Activated T-cell treated with anti-CD3 and anti-CD28 coated beads for 24 hours (primary cell): ENCODE measurements at places on chromosomes 2 and 18.
A peak's percentile ranks its signal among the peaks of the same experiment; 100 is the strongest.

DNA sequence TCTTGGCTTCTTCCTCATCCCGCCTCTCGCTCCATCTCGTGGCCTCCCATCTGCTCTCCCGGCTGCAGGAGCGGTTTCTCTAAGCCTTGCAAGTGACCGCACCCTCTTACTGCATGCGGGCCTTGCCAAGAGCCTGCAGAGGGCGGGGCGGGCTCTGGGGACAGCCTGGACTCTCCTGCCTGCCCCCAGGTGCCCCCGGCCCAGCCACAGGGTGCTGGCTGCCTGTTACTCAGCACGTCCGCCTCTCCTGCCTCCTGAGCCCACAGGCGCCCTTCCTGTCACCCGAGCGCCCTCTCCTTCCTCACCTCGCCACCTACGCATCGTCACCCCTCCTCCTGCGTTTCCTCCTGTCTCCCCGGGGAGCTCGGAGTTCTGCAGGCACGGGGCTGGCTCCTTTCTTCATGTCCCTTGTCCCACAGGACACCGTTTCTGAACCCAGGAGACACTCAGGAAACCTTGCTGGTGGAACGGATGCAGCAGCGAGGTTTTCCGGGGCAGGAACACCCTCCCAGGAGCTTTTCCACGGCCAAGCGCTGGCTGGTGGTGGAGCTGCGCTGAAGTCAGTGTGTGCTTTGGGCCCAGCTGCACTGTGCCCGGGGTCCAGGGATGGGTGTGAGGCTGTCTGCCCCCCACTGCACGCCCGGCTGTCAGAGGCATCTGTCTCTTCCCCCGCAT lies 28.5 kb downstream of the HPCAL1 start:
- DNase-seq, result peak; percentile 58

DNA sequence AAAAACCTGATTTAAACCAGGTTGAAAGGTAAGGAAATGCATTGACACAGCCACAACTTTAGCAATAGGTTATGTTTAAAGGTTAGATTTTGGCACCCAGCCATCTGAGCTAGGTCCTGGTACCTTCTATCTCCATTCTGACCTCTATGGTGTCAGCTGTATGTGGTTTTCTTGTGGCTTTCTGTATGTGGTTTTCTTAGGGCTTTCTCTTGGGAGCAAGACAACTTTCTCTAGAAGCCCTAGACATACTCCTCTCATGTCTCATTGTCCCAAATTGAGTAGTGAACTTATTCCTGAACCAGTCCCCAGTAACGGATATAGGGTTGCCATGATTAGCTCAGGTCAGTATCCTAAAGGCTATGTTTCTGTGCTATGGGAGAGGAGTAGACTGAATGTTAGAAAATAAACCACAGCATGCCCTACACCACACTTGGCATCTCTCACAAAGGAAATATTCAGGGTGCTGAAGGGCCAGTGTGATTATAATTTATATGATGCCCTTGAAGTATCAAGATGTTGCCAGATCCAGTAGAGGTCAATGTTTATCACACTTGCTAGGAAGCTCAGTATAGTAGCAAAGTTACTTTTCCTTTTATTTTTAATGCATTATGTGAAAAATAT lies 176.1 kb downstream of the CAPN13 start:
- no peak for DNase-seq

- DNase-seq, result no peak
Measured at GRCh38 chr2:201432621-201433393, 18.5 kb downstream of the TRAK2 start.

DNA sequence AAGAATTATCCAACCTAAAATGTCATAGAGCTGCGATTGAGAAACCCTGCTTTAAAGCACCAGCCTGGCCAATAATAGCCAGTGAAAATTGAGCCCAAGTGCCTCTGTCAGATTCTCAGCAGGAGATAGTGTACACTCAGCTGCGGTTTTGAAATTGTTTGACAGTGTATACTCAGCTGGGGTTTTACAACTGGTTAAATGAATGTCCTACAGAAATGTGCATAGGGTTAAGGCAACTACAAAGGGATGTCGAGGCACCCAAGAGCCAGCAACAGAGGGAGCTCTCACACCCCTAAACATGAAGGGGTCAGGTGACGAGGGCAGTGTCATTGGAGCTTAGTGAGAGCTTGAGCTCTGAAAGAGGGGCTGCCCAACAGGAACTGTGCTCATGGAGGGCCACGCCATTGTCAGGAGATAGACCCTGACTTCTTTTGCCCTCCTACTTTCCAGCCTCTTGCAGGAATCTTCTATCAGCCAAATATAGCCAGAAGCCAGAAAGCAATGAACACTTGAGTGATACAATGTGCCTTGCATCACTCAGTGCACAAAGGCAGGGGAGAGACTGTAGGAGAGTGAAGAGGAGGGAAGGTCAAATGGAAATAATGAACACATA lies 15.1 kb downstream of the ACTG2 start:
- peak; percentile 46 for DNase-seq

DNA sequence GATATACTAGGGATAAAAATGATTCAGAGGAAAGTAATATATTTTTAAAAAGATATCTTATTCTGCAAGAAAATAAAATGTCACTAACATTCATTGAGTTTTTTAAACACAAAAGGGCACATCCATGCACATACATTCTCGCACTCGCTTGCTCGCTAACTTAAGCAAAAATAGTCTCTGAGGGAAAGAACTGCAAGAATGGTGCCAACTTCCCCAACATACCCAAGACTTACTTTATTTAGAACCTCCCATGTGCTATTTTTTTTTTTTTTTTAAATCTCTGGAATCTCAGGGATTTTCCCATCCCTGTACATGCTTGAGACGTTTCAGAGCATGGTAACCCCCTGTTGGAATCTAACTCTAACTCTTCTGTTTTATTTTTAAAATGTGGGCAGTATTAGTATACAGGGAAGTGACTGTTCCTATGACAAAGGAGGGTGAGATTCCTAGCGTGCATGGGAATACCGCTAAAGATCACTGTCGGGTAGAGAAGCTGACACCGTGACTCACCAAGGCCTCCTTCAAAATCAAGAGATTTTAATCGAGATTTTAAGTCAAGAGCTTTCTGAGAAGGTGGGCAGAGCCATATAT lies 187.9 kb upstream of the ZEB2 start:
- no peak for DNase-seq

GRCh38 chr2:131426727-131427126 lies 49.2 kb upstream of the TUBA3D start:
- DNase-seq, result no peak

DNA sequence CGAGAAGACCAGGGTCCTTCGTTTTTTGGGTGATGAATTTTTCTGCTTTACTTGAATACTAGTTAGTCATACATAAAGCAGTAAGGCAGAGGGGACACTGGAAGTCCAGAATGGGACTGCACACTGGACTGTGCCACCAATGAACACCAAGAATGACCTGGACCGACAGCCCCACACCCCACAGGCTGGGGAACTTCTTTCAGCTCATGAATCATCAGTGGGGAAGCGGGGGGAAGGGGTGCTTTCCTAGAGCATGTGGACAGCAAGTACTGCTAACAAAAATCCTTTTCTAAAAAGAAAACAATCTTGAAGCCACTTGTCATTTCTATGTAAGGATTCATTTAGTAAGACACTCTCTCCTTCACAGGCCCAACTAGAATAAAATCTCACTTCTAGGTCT lies 86.0 kb downstream of the DTNB start:
- no peak for DNase-seq

GRCh38 chr18:49738721-49739120 lies 74.6 kb downstream of the ACAA2 start:
- DNase-seq, result no peak

GRCh38 chr2:40372283-40372985 lies 79.5 kb downstream of the SLC8A1 start:
- no peak for DNase-seq

DNA sequence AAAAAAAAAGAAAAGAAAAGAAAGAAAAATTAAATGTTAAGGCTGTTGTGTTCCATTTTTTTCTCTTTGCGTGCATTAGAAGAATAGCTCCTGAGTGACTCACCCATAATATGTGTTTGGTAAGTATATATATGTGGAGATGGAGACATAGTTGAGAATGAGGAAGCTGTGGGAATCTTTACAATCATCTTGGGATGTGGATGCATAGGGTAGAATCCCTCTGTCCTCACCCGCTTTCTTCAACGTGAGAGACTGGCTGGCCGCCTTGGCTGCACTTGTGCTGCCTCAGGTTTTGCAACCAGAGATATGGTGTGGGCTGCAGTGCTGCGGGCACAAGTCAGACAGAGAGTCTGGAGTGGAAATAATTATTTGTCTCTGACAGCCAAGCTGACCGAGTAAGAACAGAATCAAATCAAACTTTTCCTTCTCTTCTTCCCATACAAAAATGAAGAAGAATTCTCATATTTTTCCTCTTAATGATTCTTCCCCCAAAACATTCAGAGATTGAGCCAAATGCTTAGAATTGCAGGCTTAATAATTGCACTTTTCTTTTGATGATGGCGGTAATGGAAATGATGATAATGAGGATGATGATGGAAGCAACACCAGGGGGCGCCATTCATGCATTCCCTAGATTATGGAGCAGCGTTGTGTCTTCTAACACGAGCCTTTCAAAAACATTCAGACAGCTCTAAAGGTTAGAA lies 48.5 kb downstream of the SERPINB7 start:
- peak; percentile 5 for DNase-seq

- DNase-seq, result no peak
Measured at GRCh38 chr18:75110846-75111415, 98.0 kb downstream of the PTGR3 start.

DNA sequence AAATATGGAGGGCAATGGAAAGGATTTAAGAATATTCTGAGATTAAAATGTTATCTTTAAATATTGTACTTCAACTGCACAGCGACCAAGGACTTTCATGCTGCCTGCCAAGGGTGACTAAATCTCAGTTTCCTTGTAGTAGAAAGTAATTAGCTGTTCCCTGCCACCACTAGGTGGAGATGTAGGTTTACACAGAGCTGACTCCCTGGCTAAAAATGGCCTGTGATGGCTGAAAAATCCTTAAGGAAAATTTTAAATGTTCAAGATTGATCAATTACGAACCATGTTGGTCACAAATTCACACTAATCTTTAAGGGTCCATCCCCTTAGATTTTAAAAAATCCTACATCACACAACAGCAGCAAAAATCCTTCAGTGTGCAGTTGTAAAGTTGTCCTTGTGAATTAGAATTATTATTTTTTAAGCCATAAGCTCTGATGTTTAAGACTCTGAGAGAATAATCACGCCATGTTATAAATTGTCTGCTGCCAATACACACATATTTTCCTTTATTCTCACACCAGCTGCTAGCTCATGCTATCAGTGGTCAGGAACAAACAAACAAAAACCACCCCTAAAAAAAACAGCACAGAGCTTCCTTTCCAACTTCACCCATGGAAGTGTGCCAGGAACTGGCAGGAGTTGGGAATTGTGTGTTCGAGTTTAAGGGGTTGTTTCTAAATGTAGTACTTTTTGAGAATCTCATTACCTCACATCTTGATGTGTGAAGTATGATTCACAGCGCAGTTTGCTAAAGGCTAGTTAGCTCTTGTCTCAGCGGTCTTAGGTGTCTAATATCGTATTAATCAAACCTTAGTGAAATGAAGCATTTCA lies 399.8 kb downstream of the TMEM182 start:
- no peak for DNase-seq

DNA sequence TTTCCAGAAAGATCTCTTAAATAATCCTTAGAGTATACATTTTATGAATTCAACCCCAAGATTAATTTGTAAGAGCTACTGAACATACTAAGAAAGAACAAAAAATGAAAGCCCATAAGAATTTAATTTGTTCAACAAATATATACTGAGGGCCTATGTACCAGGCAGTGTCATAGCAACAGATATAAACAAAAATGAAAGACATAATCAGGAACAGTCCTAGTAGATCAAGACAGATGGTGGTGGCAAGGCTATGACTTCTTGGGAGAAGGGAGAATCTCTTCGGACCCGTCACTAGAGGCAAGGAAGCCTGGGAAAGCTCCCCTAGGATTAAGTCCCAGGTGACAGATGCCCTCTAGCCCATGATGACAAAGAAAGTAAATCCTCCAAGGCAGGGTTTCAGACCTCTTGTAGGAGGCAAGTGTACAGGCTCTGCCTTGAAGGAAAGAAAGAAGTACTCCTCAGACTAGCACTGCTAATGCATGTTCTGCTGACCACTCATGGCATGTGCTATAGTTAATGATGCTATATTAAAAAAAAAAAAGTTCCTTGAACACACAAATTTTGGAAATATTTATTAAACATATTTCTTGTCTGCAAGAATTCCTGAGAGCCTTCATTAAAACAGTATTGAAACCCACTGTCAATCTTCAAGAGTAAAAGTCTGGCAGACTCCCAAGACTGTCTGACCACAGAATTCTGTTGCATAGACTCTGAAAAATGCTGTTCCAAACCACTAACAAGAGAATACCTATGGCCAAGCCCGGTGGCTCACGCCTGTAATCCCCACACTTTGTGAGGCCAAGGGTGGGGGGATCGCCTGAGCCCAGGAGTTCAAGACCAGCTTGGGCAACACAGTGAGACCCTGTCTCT lies 31.5 kb downstream of the NOL10 start:
- DNase-seq, result no peak

- no peak for DNase-seq
Measured at GRCh38 chr18:35089891-35090550, 48.8 kb downstream of the MAPRE2 start.

GRCh38 chr18:45456090-45457021 lies 158.9 kb upstream of the SLC14A2 start:
- no peak for DNase-seq

DNA sequence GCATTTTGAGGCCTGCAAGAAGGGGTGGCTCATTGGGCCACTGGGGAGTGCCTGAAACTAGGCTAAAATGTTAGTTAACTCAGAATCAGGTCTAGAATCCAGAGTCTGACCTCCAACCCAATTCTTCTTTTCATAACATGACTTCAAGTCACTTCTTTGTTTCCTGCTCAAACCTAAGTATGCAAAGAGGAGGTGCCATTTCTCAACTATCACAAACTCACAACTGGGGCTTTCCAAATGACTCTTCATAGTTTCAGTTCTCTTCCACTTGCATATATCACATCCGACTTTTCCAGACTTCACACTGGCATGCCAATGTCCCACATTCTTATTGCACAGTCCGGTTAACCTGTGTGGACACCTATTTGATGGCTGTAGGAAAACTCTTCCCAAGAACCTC lies 211.6 kb downstream of the TCF4 start:
- DNase-seq, result no peak

DNA sequence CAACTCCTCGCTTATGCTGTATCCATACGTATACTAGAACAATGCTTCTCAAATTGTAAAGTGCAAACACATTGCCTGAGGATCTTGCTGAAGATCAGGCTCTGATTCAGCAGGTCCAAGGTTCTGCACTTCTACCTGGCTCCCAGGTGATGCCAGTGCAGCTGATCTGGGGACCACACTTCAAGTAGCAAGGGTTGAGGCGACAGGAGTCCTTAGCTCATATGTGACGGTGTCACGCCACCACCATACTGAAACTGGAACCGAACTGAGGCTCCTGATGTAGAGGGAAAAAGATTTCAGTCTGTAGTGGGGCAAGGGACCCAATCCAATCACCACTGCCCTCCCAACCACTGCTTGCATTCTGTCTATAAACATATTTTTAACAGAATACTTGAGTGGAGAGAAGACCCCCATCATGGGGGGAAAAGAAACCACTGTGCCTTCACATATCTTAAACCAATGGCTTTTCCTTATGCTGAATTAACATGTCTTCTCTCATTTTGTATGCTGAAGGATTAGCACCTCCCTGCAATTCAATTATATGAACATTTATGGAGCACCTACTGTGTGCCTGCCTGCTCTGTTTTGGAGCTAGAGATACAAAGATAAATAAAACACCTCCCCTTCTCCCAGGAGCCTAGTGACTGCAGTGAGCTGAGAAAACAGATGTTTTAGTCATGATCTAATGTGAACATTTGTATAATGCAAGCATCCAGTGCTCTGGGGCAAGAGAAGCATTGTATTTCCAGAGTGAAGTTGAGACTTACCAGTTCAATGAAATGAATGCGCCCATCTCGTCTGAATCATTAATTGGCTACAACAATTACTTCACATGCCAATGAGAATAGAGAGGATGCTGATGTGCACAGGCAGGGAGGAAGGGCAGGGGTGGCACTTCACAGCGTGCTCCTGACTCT lies 6.6 kb upstream of the ASAP2 start:
- DNase-seq, result no peak
